ENCODE measurements at places on chromosomes 5 and 9.

DNA sequence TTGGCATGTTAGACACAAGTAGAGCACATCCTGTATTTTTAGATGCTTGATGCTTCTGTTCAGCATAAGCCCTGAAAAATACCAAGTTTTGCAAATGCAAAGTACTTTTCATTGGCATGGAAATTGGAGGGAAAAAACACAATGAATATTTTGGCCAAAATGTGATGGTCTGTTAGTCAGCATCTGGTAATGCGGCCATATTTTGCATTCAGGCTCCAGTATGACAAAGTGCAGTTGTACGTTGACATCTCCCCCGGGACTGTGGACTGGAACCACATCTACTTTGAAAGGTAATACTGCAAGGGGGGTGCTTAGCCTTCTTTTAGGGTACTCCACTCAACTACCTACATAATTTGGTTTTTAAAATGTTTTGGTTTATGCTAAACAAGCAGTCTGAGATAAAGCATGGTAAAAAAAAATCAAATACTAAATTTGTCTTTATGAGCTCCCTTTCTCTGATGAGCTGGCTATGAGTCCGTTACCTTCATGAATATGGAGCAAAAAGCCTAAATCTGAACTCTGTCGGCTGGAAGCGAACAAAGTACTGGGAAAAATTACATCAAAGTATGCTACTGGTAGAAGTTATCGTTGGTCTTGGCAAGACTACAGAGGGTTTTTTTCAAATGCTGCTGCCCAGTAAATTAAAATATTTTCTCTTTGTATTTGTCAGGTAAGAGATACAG lies 297.0 kb downstream of the ARHGEF28 start:
- DNase-seq: no peak

DNA sequence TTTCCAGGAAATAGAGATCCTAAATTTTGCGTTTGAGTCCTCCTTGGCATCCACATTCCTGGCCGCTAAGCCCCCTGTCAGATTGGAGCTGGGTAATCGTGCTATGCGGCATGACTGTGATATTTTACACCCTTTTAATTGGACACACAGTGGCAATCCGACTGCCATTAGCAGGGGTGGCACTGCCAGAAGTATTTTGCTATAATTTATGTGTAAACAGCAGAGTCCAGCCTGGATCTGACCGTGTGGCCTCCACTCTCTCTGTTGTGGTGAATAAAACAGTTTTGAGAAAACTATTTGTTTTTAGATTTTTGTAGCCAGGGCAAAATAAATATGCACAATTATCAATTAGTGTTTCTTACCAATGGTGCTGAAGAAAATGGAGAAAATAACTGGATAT lies 281.0 kb upstream of the IRX2 start:
- DNase-seq: no peak

DNA sequence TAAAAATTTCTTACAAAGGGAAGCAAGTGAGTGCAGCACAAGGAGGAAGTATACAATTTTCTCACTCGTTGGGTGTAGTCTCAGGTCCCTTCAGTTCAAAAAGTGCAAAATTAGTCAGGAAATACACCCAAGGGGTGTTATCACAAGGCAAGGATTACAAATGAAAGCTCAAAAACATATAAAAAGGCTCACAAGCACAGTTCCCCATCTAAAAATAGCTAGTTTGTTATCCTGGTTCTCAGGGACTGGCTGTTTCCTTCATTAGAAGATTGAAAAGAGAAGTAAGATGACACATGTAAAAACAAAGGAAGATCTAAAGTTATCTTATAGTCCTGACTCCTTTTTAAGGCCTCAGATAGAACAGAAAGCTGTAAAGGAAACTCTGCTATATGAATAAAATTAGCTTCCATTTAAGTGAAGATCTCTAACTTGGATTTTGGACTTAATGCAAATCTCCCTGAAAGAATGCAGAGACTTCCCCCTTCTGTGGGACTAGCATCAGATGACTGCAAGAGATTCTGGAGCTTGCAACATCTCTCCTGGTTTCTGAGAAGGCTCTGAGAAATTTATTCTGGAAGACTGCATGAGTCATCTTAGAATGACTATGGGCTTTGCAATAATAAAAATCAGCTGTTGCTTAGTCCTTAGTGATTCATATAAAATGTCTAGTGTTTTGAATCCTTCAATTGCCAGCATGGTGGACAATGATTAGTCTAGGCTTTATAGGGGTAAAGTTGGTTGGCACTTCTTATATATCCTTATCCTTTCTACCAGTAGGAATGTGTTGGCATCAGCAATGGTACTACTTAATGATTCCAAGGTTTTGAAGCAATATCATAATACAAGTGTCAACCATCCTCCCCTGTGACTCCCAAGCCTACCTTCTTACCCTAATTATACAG lies 25.4 kb downstream of the DAB2 start:
- DNase-seq: peak; percentile 27

DNA sequence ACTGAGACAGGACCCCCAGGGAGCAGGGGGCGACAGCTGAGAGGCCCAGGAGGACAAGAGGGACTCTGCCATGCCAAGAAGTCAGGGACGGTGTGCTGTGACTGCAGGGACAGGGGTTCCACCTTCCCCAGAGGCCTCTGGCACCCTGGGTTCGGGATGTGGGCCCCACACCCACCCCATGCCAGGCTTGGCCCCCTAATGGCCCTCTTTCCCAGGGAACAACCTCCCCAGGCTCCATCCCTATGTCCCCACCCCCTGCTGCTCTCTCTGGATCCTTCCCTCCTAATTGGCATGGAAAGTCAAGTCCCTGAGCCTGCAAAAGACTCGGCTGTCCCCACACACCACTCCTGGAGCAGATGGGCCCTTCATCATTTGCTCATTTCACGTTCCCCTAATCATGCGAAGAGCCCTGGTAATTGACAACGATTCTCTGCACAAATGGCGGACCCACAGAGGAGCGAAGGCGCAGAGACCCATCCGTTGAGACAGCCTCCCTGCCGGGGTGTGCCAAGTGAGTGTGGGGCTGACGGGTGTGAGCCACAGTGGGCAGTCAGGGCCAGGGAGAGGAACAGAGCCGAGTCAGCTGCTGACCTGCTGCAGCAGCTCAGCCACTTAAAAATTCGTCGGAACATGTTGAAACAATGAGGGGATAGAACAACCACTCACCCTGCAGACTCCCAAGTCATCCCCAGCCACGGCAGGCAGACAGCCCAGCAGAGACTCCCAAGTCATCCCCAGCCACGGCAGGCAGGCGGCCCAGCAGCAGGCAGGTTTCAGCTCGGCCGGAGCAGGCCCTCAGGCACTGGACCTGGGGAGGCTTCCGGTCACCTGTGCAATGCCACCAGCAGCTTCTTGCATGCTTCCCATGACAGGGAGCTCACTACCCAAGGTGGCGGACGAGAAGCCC lies 109.0 kb downstream of the VAV2 start:
- DNase-seq: no peak

- no peak for DNase-seq
Measured at GRCh38 chr5:67465537-67466207, 269.1 kb upstream of the CD180 start.

DNA sequence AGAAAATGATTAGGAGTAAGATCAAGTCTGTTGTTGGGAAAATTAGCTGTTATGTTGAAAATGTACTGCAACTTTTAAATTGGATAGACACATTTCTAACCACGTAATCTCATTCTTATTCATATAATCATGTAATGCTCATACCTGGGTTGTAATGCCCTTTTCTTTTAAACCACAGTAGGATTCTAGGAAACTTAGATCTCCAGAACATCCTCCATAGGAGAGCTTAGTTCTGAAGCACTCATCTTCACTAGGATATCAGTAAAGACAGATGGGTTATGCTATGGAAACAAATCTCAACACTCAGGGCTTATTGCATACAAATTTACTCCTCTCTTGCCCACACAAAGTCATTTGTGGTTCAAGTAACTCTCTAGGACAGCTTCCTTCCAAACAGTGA lies 34.8 kb upstream of the ANXA1 start:
- DNase-seq: no peak

GRCh38 chr5:120228262-120229031 lies 235.7 kb upstream of the PRR16 start:
- DNase-seq: no peak

- no peak for DNase-seq
Measured at GRCh38 chr5:6393596-6394194, 15.3 kb upstream of the MED10 start.

DNA sequence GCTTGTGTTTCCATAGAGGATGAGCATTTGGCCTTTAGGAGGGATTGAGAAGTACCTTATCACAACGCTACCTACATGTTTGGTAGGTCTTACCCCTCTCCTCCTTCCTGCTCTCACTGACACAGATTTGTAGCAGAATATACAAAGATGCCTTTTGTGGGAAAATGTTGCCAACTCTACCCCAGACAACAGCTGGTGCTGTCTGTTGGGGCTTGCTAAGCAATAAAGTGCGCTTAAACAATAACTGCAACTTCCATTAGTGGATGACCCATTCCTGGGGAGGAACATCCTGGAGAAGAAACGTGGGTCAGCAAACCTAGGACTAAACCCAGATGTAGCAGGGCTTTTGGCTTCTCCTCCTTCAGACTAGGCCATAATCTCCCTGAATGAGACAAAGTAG lies 174.3 kb downstream of the EFNA5 start:
- DNase-seq: no peak

GRCh38 chr9:127124792-127125191 lies 2.4 kb upstream of the ANGPTL2 start:
- no peak for DNase-seq

GRCh38 chr9:115525111-115526058 lies 407.4 kb upstream of the TNC start:
- no peak for DNase-seq

DNA sequence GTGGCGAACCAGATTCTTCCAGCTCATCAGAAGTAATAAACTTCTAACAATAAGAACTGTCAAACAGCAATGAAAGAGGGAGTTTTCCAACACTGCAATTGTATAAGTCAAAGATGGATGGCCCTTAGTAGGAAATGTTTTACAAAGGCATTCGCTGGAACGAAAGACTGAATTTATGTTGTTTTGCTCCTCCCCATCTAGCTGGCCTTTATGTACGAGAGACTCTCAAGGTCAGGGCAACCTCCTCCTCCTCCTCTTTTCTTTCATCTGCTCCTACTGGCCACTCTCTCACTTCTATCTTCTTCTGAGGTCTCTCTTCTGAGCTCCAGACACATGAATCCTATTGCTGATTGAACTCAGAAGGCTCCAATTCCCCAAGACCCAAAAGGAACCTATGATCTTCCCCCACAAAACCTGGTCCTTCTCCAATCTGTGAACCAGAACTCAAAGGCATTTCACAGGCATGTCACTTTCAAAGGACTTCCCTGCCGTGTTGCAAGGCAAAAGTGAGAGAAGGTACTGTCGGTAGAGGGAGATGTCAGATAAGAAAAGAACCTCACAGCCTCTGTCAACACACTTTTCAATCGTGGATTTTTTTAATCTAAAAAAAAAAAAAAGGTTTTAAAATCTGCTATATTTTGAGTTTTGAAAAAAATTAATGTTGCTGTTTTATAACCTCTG lies 28.5 kb upstream of the PUM3 start:
- DNase-seq: no peak

DNA sequence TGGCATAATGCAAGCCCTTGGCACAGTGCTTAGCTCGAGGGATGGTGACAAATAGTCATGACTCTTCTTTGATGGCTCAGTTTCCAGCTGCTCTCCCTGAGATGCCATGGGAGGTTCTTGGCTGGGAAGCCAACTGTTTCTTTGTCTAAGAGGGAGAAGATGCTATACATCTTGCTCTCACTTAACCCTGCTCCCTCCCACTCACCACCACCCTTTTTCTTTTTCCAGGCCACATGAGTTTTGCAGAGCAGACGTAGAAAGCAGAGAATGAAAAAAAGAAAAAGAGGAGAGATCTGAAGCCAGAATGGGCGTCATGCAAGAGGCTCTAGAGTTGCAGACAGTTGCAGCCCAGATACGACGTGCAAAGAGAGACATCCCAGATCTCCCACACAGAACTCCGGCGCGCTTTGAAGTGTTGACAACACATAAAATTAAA lies 160.5 kb downstream of the FGF18 start:
- DNase-seq: no peak

DNA sequence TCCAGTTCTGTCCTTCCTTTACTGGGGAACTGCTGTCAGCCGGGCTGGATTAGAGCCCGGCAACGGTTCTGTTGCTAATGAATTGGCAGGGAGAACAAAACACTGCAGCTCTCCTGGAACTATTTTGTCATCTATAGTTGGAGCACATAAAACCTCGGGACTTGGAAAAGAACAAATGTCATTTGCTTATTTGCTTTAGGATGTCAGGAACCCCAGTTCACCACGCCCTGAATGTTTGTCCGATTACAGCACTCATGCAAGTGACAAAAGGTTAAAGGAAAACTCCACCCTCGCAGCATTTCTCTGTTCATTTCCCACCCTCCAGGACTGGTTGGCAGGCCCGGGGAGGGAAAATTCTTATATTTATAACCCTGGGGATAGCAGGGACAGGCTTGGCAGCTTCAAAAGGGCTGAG lies 66.4 kb upstream of the PLPP1 start:
- DNase-seq: no peak

GRCh38 chr9:130882696-130883225 lies 13.9 kb downstream of the QRFP start:
- DNase-seq: no peak

GRCh38 chr5:76638479-76638878 lies 15.3 kb upstream of the F2RL2 start:
- DNase-seq: no peak

DNA sequence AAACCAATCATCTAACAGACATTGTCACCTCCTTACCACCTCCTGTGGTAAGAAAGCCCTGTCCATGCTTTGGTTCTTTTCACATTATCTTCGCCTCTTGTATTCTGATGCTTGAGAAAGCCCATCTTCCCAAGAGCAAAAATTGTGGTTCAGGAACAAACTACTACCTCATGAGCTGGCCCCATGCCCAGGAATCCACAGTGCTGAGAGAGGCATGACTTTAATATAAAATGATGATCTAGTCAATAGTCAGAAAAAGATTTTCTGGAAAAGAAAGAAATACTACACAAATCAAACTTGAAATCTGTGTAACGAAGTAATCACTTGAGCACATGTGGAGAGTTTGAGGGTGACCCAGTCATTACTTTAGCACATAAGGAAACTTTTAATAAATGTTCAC lies 94.7 kb downstream of the FGF10 start:
- DNase-seq: no peak

DNA sequence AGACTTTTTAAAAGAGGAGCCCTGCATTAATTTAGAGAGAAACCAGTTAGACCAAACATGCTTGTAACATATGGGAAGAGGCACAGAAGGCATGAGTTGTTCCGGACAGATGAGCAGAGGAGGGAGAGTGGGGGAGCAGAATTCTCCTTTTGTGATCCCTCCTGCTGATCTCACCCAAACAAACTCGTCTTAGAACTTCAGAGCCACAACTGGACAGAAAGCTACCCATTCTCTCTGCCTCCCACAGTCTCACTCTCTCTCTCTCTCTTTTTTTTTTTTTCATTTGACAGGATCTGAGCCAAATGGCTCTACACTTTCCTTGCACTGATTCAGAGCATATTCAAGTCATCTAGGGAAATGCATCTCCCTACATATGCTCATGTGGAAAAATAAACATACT lies 196.0 kb upstream of the PAPPA start:
- DNase-seq: no peak

DNA sequence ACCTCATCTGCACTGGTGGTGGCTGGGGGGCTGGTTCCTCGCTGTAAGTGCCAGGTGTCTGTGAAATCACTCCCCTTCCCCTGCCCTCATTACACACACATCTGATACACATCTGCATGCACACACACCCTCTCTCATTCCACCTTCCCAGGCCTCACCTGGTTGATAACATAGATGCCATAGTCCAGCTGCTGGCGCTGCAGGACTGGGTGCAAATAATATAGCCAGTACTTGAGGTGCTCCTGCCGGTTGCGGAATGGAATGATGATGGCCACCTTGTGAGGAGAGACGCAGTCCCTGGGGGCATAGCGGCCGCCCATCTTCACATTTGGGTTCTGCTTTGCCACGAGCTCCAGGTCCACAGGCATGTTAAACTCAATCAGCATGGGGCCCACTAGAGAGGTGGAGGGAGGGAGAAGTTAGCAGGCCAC lies 32.1 kb downstream of the B4GALT1 start:
- DNase-seq: no peak
